ENCODE measurements at places on chromosomes 1 and 21.

DNA sequence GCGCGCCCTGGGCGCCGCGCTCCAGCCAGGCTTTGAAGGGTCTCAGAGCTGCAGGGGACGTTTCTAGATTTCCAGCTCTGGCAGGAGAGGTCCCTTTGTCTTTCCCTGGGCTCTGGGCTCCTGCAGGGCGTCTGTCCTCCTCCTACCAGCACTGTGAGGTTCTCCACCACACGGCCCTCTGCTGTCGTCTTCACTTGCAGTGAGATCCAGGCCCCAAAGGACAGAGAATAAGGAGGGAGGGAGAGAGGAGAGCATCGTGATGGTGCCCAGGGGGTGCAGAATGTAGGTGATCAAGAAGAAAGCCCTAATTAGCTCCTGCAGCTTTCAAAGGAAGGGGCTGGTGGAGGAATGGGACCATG, 4.2 kb upstream of the GNB1 start:
- DNase-seq = no peak

DNA sequence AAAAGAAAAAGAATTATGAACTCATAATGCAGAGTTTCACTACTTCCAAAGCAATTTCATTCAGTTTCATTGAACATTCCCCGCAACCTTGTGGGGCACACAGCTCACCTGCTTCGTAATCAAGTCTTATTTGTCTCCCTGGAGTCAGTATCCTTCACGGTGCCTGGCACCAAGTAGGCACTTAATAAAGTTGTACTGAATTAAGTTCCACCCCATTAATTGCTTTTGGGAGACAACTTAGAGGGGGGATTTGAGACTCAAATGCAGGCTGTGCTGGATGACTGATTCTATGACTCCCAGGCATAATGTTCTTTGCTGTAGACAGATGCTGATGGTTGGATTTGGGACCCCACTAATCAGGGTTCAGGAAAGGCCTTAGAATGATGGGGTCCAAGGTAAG, 6.5 kb upstream of the ID3 start:
- DNase-seq = no peak

DNA sequence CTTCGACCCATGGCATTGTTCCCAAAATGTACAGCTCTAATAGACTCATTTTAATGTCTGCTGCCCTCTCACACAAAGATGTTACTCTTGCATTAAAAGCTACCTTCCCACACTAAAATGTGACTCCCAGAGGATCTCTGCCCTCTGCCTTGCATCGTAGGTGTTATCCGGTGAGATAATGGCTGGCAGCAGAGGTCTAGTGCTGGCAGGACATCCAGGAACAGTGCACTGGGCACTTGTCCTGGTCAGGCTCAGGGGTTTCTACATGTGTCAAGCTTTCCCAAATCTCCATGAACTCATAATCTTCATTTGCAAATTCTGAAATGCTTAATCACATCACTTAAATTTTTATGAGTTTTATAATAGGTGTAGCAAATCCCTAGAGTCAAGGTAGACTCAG, 310.6 kb downstream of the LRRIQ3 start:
- no peak for DNase-seq

GRCh38 chr1:234985007-234985370, 143.6 kb downstream of the TOMM20 start:
- DNase-seq = no peak

- DNase-seq = no peak
Observed at GRCh38 chr1:193754732-193755427, 568.5 kb upstream of the B3GALT2 start.
